ENCODE measurements at places on chromosomes 11 and 22.

DNA sequence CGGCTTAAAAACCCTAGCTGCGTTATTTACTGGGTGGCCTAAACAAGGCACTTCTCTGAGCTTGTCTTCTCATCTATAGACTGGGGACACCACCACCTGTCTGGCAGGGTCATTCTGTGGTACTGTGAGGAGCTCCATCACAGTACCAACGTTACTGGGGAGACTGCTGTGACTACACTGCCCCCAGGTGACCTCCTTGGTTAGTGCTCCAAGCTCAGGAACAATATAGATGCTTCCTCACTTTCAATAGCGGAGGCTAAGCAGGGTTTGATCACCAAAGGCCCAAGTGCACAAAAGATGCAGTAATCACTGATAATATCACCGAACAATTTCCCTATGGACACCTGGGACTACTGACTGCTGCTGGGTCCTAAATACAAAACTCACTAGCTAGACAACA is 18.8 kb downstream of the PRPF19 start:
- no peak for DNase-seq

GRCh38 chr22:50585781-50586180 is 3.1 kb upstream of the CHKB start:
- DNase-seq, result no peak

DNA sequence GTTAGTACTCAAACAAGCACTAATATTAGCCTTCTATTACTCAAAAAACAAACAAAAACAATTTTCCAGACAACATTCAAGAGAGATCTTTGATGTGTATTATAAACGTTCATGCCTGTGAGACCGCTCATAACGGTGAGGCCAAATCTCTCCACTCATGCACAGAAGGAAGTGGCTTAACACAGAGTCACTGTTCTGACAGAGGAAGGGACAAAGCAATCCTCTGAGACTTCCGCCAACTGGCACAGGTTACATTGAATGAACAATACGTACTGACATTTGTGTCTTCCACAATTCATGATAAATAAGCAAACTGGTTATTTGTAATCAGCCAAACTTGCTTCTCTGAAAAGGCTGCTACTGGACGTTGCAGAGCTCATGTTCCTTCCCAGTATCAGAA is 30.5 kb downstream of the CHKA start:
- no peak for DNase-seq

- no peak for DNase-seq
Measured at GRCh38 chr11:30422447-30423278, 99.8 kb downstream of the ARL14EP start.

DNA sequence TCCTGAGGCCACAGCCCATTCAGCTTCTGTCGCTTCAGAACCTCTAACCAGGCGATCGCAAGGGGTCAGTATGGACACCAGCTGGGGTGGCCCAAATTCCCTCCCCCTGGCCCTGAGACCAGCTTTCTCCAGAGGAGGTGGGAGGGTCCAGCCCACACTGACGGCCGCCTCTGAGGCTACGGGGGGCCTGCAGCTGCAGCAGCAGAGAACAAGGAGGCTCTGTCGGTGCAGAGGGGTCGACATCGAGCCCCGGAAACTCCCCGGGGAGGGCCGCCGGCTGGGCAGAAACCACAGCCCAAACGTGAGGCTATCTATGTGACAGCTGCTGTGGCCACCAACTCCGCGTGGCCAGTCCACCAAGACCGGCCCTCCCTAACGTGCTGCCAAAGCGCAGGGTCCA is 40.8 kb downstream of the ELFN2 start:
- DNase-seq, result no peak

- no peak for DNase-seq
Measured at GRCh38 chr11:114310095-114310494, 13.9 kb downstream of the NNMT start.

DNA sequence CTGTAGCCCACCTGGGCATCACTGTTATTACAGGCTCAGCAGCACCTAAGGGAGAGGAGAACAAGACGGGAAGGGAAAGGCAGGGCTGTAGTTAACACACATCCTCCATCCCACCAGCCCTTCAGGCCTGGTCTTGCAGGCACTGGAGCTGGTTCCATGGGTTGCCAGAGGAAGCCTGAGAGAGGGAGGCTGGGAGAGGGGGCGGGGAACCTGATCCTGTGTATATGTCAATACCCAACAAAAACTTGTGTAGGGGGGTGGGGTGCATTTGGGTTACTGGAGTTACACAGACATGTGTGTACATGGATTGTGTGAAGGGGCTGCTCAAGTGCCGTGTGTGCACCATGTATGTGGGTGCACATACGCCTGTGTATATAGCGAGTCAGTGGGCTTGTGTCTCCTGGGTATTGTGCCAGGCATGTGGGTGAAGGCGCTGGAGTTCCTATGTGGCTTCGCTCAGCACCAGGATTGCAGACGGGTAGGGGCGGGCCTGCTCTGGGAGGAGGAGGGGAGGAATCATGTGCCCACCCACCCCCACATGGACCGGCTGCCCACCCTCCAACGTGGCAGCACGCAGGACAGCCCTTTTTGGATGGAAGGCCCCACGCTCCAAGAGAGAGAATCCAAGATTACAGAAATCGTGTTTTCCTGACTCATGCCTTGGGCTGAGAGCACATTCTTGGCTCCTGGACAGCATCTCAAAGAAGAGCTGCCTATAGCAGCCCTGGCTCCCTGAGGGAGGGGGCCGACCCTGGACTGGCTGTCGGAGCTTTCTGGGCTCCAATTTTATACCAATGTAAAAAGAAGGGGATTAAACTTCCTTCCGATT is 4.2 kb upstream of the SERPINH1 start:
- DNase-seq, result no peak

GRCh38 chr22:27499121-27499520 is 302.4 kb downstream of the MN1 start:
- DNase-seq, result no peak

DNA sequence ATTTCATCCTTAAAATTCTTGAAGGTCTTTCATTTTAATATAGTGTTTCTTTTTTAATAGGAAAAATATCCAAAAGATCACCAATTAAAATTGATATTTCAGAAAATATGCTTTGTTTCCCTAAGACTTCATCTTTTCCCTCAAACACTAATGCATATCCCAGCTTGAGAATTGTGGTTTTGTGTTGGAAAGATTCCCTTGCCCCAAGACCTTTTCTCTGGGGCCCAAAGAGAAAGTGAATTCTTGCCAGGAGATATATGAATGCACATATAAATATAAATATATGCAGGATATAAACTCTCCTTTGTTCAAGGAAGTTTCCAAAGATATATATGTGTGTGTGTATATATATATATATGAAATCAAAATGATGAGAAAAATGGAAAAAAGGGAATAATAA is 241.2 kb downstream of the FAM76B start:
- DNase-seq, result no peak

GRCh38 chr11:104323841-104324240 is 159.9 kb upstream of the PDGFD start:
- DNase-seq, result no peak

DNA sequence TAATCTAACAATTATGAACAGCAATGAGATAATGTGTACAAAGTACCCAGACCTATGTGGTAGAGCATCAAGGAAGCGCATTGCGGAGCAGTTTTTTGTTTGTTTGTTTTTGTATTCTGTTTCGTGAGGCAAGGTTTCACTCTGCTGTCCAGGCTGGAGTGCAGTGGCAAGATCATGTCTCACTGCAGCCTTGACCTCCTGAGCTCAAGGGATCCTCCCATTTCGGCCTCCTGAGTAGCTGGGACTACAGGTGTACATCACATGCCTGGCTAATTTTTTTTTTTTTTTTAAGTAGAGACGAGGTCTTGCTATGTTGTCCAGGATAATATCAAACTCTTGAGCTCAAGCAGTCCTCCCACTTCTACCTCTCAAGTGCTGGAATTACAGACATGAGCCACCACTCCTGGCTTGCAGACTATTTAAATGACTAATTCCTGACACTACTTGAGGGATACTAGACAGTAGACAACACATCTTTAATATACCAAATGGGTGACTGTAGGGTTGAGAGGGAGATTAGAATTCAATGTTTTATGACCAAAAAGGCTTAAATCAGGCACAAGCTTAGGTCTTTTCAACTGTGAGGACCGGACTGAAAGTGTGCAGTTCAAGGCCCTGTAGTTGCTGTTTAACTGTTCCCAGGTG is 12.7 kb downstream of the OR51B4 start:
- no peak for DNase-seq

DNA sequence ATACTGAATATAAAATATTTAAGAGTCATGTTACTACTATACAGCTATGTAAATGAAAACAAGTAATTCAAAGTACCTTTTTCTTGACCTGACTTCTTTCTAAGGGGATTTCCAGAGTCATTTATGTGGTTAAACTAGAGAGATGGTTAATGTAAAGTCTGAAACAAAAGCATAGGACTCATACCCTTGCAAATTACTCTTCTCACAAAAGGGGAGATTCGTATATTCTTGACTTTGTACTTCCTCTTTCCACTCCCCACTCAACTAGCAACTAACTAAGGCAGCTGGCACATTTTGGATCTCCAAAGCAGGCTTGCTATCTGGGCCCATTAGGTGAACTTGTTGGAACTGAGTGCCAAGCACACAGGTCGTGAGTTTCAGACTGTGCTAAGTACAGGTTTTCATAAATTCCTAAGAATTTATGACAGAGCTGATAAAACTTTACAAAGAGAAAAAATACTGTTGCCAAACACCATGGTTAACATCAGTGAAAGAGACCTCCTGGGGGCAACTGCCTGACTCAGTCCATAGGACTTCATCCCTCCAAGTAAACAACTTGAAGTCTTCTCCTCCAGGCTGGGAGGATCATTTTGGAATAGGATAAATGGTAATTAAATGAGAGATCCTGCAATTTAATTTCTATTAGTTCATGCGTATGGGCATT is 77.0 kb upstream of the DDI1 start:
- no peak for DNase-seq

DNA sequence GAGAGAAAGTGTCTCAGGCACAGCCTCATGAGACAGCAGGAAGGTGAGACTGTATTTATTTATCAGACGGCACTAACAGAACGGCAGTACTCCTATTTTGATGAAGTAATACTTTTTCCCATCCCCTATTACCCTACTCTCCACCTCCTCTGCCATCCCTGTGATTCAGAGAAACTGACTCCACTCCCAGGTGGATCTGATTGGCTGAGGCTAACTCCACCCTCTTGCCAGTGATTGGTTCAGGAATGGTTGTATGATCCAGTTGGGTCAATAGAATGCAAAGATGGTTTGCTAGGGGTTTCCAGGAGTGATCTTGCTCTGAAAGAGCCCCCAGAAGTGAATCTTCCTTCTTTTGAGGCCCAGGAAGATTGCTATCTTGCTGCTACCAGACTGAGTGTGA is 65.9 kb upstream of the RCN1 start:
- DNase-seq, result no peak

GRCh38 chr11:3107608-3108182 is 50.5 kb upstream of the CARS1 start:
- DNase-seq, result no peak

DNA sequence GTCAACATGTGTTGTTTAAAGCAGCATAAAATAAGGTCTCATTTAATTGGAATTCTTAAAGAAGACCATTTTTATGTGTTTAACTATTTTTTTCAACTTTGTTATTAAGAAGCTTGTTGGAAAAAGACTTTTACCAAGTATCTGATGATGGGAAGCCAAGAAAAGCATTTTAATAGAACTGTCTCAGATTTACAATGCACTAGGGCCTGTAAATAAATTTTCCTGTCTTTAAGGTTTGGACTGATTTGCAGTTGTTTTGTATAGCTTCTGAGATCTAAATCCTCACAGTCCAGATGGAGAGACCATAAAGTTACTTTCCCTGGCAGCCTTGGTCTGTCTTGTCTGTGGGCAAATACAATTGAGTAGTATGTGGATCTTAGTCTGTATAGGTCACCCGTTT is 41.6 kb downstream of the EXT2 start:
- DNase-seq, result no peak

DNA sequence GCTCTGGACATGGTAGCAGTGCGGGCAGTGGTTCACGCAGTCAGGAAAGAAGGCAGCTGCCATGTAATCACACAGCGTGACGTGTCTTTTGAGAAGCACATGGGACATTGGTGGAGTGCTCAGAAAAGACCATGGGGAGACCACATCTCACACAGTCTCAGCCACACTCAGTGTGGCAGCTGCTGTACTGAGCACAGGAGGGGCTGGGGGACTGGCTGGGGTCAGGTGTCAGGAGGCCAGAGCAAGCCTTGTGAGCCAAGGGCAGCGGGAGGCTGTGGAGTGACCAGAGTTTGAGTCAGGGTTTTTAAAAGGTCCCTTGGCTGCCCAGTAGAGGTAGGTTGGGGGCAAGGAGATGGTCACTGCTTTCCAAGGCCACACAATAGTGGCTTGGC is 18.5 kb downstream of the CLDN5 start:
- no peak for DNase-seq

- no peak for DNase-seq
Measured at GRCh38 chr22:26800858-26801257, 143.5 kb downstream of the MIAT start.

GRCh38 chr22:27976586-27976985 is 57.5 kb upstream of the PITPNB start:
- no peak for DNase-seq

- DNase-seq, result no peak
Measured at GRCh38 chr11:14306481-14306880, 52.5 kb downstream of the RRAS2 start.

GRCh38 chr11:35855671-35856070 is 88.2 kb upstream of the LDLRAD3 start:
- DNase-seq, result no peak

- DNase-seq, result no peak
Measured at GRCh38 chr11:11253497-11253896, 99.6 kb downstream of the CSNK2A3 start.

GRCh38 chr11:112316971-112317370 is 56.3 kb upstream of the PLET1 start:
- DNase-seq, result no peak

DNA sequence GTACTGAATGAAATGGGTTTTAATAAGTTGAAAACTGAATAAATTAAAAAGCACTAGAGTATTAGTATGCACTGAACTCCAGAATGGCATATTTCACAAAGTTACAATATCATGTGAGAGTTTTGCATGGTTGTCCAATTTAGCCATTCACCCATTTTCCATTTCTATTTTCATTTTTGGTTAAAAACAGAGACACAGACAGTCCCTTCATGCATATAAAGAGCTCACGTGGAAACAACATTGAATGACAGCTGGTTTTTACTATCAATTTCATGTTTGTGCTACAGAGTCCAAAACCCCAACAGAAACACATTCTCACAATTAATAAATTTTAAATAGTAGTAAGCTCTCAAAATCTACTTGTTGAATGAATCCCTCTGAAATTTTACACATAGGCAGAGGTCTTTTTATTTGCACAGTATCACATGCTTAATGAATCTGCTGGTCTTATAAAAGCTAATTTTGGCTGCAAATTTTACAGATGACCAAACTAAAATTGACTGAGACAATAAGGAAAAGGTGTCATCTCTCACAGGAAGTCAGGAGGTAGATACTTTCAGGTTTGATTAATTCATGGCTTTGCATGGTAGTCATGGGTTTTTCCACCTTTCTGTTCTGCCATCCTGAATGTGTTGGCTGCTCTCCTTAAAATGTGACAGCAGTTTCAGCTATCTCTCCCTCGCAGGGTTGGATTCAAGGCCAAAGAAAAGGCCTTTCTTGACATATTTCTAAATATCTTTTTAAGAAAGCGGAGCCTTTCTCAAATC is 20.6 kb upstream of the DDI1 start:
- no peak for DNase-seq

- no peak for DNase-seq
Measured at GRCh38 chr11:70661761-70662501, 263.6 kb downstream of the CTTN start.

Data from CD8-positive, alpha-beta memory T cell (primary cell).